ENCODE measurements at places on chromosomes 4 and X.
A peak's percentile ranks its signal among the peaks of the same experiment; 100 is the strongest.

DNA sequence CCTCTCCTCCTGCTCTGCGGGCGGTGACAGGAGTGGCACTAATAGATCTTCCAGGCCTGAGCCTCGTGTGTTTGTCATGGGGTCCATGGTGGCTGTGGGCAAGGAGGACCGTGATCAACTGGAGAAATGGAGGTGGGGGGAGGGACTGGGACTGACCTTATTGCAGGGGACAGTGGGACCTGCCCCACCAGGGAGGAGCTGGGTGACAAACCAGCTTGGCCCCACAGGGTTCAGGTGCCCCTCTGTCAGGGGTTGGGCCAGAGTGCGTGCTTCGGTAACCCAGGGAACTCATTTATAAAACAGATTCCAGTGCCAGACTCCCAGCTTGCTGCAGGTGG is 366.5 kb downstream of the BCOR start:
- DNase-seq = no peak

DNA sequence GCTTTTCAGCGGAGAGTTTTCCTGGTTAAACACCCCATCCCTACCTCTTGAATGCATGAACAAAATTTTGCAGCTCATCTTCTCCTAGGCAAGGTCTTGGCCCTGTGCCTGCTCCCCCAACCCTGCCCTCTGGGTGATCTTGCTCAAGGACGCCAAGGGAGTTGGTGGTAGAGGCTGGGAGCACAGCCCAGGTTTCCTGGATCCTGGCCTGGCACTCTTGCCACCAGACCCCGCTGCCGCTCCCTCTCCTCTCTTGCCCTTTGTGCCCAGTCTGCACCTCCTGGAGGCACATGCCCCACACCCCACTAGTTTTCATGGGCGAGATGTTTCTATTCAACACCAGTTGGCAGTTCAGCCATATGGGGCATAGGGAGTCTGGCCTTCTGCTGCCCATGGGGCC is 37.3 kb downstream of the TSC22D3 start:
- DNase-seq = no peak

GRCh38 chr4:167578906-167579305 is 344.6 kb upstream of the SPOCK3 start:
- no peak for DNase-seq

DNA sequence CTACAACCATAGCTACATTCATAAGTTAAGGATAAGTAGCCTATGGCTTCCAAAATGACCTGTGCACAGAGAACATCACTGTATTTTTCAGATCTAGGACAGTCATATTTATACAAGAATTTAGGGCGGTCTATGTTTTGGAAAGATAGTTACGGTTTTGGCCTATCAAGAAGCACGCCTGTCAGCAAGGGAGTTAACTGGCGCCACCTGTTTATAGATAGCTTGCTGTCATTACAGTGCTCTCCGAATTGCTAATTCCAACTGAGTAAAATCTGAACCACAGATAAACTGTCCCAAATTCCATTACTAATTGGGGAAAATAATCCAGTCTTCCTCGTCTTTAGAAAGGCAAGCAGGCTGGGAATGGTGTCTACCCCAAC is 646 bp downstream of the ABCB7 start:
- no peak for DNase-seq

DNA sequence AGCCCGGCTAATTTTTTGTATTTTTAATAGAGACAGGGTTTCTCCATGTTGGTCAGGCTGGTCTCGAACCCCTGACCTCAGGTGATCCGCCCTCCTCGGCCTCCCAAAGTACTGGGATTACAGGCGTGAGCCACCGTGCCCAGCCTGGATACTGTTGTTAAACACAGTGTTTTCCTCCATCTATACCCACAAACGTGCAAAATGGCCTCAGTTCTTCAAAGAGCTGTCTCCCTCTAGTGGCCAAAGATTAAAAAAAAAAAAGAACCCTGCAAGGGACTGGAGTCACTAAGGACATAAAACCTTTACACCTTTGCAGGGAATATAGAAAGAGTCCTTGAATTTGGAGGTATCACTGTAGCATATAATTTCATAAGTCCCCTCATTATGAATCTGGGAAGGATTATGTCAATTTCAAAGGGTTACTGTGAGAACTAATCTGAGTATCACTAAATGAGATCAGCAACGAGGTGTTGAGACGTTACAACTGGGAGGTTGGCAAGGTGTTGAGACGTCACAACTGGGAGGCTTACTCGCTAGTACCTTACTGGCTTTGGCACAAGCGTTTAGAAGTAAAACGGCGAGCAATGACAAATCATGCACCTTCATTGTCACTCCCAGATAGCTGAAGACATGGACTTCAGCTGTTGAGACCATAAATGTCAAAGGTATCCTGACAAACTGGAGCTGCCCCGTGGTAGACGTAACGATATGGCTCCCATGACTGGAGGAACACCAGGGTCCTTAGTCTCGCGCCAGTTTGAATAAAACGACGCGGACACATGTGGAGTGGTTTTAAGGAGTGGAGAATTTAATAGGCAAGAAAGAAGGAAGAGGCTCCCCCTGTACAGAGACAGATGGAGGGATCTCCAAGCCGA is 33.4 kb upstream of the ENPP6 start:
- peak; percentile 20 for DNase-seq

- no peak for DNase-seq
Measured at GRCh38 chrX:13473442-13474163, 95.8 kb upstream of the EGFL6 start.

GRCh38 chr4:176437756-176438155 is 118.0 kb downstream of the SPCS3 start:
- DNase-seq = no peak

GRCh38 chrX:121987163-121987562 is 939.8 kb downstream of the GLUD2 start:
- DNase-seq = no peak

GRCh38 chr4:142354794-142355420 is 491.2 kb downstream of the INPP4B start:
- no peak for DNase-seq

GRCh38 chr4:82084747-82085146 is 289.0 kb downstream of the HNRNPD start:
- no peak for DNase-seq

DNA sequence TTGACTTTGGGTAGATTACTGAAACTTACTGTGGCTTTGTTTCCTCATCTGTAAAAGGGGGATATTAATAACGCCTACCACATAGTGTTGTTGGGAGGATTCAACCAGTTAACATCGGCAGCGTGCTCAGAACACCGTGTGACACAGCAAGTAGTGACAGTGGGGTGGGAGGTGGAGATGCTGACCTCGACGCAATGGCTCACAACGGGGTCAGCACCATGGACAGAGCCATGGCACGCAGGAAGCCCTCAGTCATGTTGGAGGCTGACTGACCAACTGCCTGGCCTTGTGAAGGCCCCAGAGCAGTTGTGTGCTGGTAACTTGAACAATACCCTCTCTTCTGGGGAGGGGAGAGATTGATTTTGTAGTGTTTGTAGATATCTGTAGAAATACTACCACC is 93.2 kb downstream of the WFS1 start:
- DNase-seq = no peak

- DNase-seq = no peak
Measured at GRCh38 chr4:38781854-38782261, 932 bp downstream of the TLR10 start.

GRCh38 chr4:153962311-153963039 is 173.6 kb upstream of the SFRP2 start:
- DNase-seq = no peak

DNA sequence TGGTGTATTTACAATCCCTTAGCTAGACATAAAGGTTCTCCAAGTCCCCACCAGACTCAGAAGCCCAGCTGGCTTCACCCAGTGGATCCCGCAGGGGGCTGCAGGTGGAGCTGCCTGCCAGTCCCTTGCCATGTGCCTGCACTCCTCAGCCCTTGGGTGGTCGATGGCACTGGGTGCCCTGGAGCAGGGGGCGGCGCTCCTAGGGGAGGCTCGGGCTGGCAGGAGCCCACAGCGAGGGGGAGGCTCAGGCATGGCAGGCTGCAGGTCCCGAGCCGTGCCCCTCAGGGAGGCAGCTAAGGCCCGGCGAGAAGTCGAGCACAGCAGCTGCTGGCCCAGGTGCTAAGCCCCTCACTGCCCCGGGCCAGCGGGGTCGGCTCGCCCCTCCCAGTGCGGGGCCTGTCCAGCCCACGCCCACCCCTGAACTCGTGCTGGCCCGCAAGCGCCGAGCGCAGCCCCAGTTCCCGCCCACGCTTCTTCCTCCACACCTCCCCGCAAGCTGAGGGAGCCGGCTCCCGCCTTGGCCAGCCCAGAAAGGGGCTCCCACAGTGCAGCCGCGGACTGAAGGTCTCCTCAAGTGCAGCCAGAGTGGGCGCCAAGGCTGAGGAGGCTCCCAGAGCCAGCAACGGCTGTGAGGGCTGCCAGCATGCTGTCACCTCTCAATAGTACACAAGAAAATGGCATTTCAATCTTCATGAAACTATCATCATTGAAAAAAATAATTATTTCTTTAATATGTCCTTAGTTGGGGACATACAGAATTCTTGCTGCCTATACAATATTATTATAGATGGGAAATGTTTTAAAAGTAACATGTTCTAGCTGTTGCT is 189.1 kb downstream of the SLC7A11 start:
- DNase-seq = no peak

GRCh38 chr4:15130441-15130840 is 128.2 kb downstream of the CPEB2 start:
- no peak for DNase-seq

- DNase-seq = no peak
Measured at GRCh38 chr4:5711479-5712184, 631 bp downstream of the EVC start.
